ENCODE measurements at places on chromosomes 11 and 22.

GRCh38 chr11:78205256-78205655 lies 16.5 kb downstream of the USP35 start:
- no peak for DNase-seq

- DNase-seq = no peak
Observed at GRCh38 chr11:110185599-110185998, 92.4 kb downstream of the ZC3H12C start.

DNA sequence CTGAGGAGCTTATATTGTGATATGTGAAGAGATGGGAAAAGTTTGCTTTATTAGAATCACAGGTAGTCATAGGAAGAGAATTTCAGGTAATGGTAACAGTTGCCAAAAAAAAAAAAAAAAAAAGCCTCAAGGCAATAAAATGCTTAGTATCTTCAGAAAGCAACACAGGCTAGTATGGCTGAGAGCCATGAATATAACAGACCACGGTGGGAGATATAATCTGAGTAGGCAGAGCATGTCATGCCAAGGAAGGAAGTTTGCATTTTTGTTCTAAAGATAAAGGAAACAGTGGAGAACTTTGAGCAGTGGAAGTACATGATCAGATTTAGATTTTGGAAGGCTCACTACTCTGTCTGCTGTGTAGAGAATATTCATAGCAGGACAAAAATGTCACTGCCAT lies 211.4 kb downstream of the ETS1 start:
- no peak for DNase-seq

DNA sequence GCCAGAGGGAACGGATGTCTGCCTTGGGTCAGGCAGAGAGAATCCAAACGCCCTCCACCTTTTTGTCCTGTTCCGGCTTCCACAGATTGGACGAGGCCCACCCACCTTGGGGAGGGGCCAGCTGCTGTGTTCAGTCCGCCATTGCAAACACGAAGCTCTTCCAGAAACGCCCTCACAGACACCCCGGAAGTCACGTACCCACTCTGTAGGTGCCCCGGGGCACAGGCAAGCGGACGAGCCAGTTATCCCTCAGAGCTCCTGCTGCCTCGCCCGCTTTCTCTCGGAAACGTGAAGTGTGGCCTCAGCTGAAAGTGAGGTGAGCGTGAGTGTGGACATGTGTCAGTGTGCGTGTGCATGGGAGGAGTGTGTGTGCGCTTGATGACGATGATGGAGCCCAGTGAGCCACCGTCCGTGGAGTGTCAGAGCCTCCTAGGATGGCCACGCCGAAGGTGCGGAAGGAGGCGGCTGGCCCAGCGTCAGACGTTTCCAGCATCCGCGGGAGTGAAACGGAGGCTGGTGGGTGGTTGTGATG lies 869.2 kb downstream of the TBC1D22A start:
- peak; percentile 71 for DNase-seq

GRCh38 chr11:31582697-31583096 lies 73.1 kb downstream of the ELP4 start:
- DNase-seq = no peak

- DNase-seq = peak; percentile 33
Observed at GRCh38 chr11:65429068-65429681, 6.6 kb downstream of the NEAT1 start.

- no peak for DNase-seq
Observed at GRCh38 chr11:64799623-64800302, 3.3 kb downstream of the MAP4K2 start.

DNA sequence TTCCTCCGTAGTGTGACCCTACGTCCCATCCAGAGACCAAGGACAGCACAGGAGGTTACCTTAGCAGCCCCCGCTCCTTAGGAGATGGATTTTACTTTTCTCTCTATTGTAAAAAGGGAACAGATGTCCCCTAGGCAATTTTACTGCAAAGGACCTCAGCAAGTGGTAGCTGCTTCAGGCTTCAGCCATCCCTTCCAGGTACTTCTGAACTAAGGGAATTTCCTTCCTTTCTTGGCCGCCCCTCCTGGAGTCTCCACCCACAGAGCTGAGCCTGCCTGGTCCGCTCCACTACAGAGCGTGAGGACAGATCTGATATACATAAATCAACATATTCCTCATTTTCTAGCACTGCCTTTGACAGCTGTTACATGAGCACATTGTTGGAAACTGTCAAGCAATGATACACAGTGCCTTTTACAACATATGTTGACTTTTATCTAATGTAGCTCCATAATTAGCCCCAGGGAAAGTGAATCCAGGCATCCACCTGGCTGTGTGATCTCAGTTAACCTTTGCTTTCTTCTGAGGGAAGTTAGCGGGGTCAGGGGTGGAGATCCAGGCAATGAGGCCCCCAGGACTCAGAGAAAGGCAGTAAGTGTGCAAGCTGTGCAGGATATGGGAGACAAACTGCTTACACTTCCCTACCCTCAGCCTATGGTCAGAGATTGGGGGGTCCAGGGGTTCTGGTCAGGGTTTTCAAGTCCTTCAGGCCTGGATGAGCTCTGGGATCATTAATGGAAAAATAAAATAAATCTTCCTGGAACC lies 51.9 kb downstream of the SPATA19 start:
- peak; percentile 94 for DNase-seq

DNA sequence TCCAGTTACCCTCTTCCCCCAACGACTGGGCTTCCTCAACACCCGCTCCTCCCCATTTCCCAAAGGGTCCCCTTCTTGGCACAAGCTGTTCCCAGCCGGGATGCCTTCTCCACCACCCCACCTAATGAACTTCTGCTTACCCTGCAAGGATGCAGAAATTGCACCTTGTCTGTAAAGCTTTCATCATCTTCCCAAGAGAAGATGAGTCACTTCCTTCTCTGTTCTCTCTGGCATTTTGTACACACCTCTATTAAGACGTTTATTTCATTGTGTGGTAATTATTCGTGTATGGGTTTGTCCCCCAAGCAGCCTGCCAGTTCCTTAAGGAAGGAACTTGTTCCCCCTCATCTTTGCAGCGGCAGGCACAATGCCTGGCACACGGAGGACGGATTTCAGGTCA lies 351.1 kb downstream of the CADM1 start:
- no peak for DNase-seq

- DNase-seq = no peak
Observed at GRCh38 chr11:86632499-86633269, 39.7 kb downstream of the ME3 start.

GRCh38 chr11:64156235-64157011 lies 9.5 kb downstream of the MACROD1 start:
- no peak for DNase-seq

DNA sequence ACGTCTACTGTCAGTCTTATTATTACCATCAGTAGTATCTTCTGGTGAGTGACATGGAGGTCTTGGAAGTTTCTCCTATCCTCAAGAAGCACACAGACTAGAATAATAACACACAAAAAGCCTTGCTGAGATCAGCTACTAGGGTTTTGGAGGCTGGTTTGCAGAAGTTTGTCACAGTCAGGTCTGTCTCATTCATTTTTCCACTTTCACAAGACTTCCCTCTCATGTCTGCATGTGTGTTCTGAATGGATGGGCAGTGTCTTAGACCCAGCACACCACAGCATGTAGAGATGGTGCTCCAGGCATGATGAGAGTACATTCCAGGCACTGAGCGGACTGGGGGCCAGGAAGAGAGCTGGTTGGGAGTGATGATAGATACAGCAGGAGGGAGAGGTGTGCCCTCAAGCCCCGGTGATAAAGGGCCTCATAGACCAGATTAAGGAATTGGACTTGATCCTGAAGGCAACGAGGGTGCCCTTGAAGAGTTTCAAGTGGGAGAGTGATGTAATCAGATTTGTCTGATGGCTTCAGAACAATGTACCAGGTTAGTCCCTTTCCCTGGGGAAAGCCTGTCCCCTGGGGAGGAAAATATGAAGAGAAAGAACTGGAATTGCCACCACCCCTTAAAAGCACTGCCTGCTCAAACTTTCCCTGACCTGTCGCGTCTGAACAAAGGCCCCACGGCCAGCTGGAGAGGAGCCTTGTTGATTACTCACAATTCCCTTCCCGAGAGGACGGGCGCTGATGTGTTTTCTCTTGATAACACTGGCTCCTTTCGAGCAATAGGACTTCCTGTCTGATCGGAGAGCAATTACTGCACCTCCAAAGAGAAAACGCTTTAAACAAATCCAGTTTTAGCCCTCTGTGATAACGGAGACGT lies 45.1 kb upstream of the LMO2 start:
- no peak for DNase-seq

DNA sequence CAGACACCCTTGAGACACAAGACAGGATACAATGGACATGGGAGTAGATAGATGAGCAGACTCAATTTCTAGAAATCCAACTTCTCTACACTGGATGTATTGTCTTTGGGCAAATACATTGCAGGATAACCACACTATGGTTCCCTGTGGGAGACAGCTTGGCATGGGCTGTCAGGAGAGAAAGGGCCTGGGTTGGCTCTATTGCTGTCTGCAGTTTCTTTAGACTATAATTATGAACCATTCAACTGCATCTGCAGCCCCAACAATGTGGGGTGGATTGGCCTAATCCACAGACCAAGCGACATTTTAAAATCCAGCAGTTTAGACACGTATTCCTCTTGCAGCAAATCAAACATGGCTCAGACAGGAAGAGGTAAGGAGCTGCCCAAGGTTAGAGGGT lies 60.3 kb downstream of the ETS1 start:
- no peak for DNase-seq

DNA sequence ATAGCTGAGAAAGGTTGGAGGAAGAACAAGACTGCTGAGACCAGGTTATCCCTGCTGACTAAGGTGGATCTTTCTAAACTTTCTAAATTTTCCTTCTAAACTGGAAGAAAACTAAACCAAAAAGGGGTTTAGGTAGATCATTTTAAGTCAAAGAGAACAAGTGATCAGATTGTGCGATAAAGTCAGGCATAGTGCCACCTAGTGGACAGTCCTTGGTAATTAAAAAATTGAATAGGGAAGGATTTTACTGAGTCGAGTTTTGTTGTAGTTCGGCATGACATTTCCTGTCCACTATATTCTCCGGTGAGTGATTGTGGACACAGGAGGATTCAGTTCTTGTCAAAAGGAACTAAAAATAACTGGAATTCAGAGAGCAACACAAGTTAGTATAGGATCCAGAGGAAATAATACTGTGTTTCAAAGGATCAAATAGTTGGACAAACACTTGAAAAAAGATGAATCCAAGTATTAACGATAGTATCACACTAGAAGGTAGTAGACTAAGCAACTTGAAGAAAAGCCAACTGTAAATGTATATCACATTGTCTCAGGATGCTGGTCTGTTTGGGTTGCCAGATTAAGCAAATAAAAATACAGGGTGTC lies 1236.4 kb downstream of the FAM181B start:
- peak; percentile 86 for DNase-seq

GRCh38 chr11:134879341-134879740 lies 467.3 kb upstream of the B3GAT1 start:
- DNase-seq = no peak

DNA sequence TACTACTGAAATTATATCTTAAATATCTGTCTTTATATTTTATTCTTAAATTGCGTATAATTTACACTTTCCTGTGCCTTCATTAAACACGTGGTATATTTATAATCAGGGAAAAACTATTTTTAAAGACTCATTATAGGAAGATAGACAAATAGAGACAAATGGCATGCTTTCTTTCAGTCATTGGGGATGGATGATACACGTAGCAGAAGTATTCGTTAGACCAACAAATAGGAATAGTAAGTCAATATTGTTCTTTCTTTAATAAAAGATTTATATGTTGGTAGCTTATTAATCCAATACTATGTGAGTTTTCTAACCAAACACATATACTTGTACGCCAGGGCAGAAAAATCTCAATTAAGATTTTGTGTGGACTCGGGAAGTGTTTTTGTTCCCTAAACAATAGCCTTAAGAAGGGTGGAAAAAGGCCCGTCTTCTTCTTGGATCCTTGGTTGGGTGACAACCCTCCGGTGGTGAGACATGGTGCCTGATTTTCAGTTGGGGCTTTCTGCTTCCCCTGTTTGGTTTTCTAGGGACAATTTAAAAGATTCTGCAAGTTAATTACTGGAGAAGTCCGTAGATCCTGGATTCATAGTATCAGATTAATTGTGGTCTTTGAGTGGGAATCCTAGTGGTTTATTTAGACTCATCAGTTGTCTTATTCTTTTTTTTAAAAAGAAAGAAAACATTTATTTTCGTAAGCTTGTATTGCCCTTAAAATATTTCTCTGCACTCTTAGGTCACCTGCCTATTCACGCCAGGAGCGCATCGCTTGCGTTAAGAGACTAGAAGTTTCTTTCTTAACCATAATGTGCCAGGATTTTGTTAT lies 83.5 kb upstream of the WNT7B start:
- DNase-seq = no peak

DNA sequence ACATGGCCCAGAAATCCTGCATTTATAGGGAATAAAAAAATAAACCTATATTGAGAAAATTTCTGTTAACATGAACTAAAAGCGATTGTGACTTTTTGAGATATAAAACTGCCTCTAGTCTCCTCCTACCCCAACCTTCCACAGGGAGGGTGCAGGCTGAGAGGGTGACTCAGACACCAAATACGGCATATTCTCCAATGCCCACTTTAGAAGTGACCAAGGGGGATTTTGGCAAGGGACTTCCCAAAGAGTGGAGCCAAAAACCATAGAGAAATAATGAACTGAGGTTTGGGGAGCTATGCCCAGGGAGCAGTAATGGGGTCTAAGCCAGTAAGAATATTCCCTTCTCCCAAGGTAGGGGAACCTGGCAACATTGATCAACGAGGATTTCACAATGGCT lies 124.9 kb upstream of the ZC3H12C start:
- DNase-seq = no peak

DNA sequence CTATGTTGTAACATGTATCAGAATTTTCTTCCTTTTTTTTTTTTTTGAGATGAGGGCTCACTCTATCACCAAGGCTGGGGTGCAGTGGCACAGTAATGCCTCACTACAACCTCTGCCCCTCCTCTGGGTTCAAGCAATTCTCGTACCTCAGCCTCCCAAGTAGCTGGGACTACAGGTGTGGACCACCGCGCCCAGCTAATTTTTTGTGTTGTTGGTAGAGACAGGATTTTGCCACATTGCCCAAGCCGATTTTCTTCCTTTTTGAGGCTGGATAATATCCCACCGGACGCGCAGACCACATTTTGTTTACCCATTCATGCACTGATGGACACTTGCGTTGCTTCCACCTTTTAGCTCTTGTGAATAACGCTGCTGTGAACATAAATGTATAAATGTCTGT lies 97.0 kb downstream of the BRD1 start:
- DNase-seq = no peak

DNA sequence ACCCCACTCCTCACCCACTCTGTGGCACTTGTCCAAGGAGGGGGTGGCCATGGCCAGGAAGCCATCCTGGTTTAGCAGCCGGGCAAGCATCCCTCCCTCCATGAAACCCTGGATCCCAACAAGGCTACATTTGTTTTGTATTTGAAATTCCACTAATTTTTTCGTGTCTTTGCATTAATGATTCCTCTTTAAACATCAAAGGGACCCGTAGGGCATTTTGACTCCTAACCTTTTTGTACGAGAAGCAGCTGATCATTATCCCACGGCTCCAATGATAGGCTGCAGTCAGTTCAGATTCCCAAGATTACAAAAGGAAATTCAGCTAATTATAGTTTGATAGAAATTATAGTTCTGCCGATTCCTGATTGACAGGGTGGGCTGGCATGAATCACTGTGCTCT lies 10.7 kb downstream of the MYEOV start:
- no peak for DNase-seq

GRCh38 chr22:20760084-20760483 lies 13.8 kb upstream of the SERPIND1 start:
- no peak for DNase-seq

All from NCI-H526 treated with DMSO at 0.1 percent for 48 hours (cell line).